Gastrocnemius medialis (tissue), 4 donors: ENCODE measurements at places on chromosomes 3 and 15.

GRCh38 chr15:85763673-85764633 lies 30.8 kb downstream of the KLHL25 start:
- DNase-seq, result no peak

DNA sequence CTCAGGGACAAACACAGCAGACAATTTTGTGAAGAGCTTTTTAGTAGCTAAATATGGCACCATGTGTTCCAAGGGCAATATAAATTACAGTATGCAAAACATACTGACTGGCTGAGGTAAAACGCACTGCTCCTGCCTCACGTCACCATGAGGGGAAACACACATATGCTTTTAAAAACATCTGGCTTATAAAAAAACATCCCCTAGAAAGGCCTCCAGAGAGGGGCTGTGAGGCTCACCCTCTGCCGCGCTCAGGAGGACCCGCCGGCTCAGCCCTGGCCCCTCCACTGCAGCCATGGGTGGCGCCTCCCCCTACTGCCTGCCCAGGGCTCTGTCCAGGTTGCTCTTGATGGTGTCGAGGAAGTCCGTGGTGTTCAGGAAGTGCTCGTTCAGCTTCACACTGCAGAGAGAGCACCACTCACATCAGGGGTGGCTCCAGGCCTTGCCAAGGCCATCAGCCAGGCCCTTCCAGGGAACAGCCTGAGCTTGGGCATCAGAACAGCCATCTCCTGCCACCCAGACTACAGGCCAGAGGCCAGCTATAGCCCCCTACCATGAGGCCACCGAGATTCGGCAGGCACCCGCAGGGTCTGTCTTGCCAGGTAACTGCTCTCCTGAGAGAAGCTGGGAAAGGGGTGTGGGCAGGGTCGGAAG lies 18.2 kb downstream of the IDH2 start:
- DNase-seq, result no peak

GRCh38 chr15:89118481-89118989 lies 30.3 kb downstream of the ABHD2 start:
- DNase-seq, result no peak

DNA sequence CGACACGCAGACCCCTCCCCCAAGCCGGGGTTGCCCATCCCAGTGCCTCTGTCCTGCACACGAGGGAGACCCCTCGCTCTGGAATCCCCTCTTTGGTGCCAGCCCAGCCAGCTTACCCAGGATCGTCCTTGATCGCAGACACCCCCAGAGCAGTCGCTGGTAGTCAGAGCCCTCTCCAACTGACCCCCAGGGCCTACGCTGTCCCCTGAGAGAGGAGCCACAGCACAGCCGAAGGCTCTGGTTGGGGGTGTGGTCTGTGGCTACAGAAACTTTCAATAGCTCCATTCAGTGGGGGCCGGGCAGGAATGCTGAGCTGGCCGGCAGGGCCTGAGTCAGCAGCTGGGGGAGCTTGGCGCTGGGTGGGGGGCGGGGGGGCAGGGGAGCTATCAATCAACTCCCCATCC lies at the start of gene LCTL:
TSS of gene LCTL (minus strand) at position 258 of the 404 bp plus-strand sequence. CDS start 633 bp downstream, outside the sequence.
- no peak for DNase-seq

- DNase-seq, result no peak
These were observed 309.2 kb downstream of the NSUN3 start for GRCh38 chr3:94372026-94372425.

DNA sequence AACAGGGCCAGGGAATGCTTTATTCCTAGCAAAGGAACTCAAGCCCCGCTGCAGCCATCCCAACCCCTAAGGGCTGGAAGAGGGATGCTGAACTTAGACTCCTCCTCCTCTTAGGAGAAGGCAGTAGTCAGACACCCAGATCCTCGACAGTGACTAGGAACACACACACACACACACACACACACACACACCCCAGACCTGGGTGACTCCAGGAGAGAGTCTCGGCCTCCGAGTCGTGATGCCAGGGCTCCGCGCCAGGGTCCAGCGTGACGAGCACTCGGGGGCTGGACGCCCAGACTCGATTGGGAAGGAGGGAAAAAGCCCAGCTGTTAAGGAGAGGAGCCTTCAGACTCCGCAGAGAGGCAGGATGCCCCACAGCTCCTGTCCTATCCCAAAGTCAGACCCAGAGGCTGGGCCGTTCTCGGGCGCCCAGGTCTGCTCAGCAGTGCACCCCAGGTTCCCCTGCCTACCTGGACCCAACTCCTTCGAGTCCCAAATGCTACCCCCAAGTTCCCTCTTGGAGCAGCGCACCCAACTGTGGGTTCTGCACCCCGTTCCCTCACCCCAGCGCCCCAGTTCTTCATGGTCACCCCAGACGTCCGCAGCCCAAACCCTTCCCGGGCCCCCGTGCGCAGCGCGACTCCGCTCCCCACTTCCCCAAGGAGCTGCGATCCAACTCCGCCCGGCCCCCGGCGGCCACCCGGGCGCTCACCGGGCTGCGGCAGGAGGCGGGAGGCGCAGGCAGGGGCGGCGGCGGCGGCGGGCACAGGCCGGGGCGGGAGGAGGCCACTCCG lies 421 bp downstream of the BMF start:
- peak; percentile 87 for DNase-seq

GRCh38 chr3:13851997-13852637 lies 27.8 kb downstream of the WNT7A start:
- DNase-seq, result no peak

DNA sequence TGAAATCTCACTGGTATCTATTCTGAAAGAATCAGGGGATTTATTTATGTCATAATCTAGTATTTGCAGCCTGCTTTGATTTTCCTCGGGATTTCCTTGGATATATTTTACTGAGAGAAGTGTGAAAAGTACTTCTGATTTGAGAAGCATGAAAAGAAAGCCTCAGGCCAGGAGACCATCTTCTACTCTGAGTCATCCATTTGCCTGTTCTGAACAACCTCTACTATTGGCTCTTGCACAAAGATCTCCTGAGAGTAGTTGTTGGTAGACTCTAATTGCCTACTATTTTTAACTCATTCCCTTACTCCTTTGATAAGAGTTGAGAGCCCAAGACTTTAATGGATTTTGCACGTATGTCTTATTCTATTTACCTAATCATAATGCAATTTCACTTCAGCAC lies 318.9 kb downstream of the BCHE start:
- no peak for DNase-seq

GRCh38 chr3:70820397-70820796 lies 508.0 kb upstream of the MDFIC2 start:
- DNase-seq, result no peak

DNA sequence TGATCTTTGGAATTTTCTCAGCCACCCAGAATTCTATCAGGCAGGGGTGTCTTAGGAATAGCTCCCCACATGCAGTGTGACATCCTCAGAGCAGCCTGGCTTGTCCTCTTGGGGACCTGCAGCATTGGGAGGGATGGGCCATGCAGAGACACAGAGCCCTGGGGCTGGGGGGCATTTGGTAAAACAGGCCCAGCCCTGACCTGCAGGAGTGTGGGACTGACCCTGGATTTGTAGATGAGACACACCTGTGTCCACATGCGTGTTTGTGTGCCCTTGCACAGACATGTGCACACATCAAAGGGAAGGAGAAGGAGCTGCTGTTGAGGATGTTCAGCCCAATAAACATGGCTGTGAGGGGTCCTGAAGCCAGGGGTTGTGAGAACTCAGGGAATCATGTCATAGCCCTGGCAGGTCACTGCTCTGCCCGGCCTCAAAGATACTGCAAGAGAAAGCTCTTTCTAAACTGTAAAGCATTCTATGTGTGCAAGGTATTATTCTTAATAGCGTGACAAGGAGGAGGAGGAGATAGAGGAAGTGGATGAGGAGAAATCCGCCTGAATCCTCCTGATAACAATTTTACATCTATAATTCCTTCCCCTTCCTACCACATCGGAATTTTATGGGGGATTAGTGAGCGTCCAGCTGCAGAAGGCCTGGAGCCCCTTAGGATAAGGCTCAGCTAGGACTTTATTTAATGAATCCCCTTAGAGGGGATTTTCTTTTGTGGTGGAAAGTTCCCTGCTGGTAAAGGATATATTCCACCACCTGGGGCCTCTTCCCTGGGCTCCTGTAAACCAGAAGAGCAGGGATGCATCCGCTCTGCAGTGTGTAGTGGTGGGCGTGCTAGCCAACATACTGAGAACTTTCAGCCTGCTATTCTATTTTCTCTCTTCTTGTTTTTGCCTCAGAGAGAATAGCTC lies 245.5 kb downstream of the EPHB1 start:
- DNase-seq, result no peak

DNA sequence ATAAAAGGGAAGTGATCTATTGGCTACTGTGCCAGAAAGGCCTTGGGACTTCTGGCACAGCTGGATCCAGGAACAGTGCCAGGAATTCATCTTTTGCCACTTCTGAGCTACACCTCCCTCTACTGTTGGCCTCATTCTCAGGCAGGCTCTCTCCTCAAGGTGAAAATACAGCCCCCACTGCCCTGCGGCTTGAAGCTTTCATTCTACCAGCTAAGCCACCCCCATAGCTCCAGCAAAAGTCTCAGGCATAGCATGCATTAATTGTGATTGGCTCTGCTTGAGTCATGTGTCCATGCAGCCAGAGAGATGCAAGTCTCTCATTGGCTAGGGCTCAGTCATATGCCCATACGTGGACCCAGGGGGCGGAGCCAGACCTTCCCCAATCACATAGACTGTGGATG lies 142.4 kb downstream of the TPRA1 start:
- no peak for DNase-seq

DNA sequence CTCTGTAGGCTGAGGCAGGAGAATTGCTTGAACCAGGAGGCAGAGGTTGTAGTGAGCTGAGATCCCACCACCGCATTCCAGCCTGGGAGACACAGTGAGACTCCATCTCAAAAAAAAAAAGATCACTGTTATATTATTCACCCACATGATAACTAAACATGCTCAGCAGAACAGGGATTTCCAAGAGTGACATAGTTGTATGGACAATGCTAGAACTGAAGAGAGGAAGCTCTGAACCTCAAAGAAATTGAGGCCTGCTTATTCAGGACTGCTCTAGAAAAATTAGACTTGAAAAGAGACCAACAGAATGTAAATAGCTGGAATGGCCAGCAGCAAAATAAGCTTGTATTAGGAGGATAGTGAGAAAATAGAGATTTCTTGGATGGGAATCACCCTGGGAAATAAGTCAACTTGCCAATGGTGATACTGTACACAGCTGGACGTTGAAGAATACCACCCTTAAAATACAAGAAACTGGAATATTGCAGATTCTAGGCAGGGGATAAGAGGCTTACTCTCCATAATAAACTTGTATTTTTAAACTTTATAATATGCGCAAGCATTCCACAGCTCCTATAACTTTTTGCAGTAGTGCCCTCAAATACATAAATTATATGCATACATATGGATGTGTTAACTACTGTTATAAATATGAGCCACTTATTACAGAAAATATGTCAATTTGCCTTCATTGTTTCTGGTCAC lies 28.2 kb downstream of the PIK3CB start:
- DNase-seq, result no peak

DNA sequence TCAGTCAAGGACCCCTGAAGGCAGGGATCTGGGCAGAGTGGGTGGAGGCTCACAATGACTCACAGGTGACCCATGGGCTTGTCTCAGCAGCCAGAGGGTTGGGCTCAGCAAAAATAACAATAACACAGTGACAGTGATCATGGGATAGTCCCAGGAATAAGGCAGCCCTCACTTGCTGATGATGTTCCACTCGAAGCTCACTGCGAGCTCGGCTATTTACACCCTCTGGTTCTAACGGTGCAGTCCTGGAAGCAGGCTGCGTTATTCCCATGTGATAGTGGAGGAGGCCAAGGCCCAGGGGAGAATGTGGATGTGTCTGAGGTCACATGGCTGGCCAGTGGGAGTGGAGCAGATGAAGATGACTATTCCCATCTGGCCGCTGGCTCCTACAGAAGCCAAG lies 16.2 kb downstream of the CCDC33 start:
- DNase-seq, result peak; percentile 30

- DNase-seq, result no peak
These were observed 11.9 kb upstream of the CD200R1L start for GRCh38 chr3:112858410-112859069.
